ENCODE measurements at places on chromosomes 11 and 22.

GRCh38 chr22:46047841-46048595 lies 71.1 kb upstream of the WNT7B start:
- no peak for DNase-seq

GRCh38 chr11:44782478-44782877 lies 55.7 kb downstream of the TSPAN18 start:
- no peak for DNase-seq

GRCh38 chr11:41309111-41309522 lies 150.3 kb downstream of the LRRC4C start:
- no peak for DNase-seq

GRCh38 chr22:20034143-20034542 lies 13.2 kb downstream of the TANGO2 start:
- no peak for DNase-seq

DNA sequence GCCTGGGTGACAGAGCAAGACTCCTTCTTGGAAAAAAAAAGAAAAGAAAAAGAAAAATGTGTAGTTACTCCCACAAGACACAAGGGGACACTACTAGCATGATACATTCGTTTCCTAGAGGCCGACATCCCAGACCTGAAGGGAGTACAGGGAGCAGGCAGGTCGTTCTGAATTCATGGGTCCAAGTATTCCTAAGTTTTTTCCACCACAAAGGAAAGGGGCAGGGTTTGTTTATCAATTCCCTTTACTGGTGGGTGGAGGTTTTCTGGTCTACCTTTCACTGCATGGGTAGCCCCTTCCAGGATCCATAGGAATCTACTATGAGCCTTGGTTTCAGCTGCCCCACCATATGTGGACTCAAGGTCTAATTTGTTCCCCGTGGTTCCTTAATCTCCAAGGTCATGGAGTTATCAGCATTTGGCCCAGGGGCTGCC lies 11.8 kb downstream of the TIGD3 start:
- DNase-seq = no peak

GRCh38 chr11:36501236-36501635 lies 8.8 kb downstream of the TRAF6 start:
- no peak for DNase-seq

DNA sequence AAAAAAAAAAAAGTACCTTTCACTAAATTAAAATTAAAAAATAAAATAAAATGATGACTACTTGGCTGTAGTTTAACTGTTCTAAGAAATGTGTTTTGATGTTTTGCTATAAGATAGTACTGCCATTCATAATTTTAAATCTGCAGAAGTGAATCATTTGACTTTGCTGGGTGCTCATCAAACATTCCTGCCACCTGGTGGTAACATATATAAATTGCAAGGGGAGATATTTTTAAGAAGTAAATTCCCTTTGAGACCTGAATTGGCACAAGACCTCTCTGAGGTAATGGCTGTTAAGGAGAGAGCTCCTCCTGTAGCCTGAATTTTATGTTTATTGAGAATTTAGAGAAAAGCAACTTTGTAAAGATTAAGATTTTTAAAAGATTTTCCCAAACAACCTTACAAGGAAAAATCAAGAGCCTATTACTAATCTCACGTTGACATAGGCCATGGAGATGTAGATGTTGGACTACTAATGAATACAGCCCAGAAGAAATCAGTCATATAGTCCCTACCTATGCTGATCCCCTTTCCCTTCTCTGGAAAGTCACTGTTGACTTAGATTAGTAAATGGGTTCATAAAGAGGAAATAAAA lies 11.9 kb upstream of the NARS2 start:
- no peak for DNase-seq

DNA sequence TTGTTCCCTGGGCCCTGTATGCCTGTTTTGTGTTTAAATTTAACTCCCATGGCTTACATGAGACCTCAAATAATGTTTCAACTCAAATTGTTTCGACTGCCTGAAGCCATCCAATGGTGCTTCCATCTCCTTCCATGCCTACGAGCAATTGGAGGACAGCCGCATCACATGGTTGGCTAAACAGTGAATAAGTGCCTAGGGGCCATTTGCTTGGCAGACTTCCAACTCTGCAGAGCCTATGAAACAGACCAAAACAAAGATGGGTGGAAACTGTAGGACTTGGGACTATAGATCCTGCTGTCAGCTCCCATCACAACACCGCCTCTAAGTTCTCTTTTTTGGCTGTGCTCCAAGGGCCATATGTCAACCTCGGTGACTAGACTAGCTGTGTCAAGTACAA lies 84.1 kb downstream of the PARVA start:
- no peak for DNase-seq

DNA sequence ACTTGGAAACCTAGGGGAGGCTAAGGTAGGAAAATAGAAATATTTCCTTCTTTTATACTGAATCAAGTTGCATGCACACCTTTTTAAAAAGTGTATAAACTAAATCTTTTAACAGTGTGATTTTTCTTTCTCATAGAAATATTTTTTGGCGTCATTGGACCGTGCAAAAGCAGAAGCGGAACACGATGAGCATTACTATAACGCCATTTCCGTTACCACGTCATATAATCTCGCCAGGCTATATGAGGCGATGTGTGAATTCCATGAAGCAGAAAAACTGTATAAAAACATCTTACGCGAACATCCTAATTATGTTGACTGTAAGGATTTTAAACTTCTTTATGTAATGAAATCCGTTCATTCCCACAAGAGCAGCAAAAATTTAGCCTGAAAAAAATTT lies 13.4 kb downstream of the CTR9 start:
- DNase-seq = no peak

DNA sequence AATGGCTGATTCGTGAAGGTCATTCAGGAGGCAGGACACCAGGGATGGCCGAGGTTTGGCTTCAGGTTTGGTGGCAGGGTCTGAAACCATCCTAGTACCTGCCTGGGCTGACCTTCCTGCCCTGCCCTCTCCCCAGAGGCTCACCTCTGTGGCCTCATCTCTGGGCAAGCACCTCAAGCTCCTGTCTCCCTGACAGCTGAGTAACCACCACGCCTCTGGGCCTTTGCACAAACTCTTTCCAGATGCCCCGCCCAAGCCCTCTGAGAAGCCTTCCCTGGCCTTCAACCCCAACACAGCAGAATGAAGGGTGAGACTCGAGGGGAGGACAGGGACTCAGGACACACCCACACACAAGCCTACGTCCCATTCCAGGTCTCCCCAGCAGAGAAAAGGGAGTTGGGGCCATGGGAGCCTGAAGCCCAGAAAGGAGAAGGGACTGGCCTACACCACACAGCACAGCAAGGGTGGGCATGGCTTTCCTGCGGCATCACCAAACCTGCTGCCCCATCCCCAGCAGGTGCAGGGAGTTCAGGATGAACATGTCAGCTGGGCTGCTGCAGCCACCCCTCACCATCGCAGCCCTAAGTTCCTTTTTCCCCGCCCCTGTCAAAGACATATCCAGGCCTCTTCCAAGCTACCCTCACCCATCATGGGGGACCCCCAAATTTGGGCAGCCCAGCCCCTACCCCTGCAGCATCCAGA lies 2.4 kb downstream of the SHISA8 start:
- no peak for DNase-seq

DNA sequence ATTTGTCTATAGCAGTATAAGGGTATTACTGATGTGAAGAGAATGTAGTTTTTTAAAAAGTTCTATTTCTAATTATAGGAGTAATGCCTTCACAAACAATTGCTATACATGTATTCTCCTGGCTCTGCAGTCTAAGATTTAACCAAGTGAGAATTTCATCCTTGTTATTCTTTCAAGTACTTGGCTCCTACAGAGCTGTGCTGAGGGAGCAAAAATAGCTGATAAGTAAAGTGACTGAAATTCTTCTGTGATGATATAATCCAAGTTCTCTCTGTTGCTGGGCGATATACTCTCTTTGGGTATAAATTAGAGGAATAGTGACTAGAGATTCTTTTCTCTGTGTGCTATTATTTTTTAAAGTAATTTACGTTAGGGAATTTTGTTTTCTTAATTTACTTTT lies 68.0 kb downstream of the PGR start:
- DNase-seq = no peak

DNA sequence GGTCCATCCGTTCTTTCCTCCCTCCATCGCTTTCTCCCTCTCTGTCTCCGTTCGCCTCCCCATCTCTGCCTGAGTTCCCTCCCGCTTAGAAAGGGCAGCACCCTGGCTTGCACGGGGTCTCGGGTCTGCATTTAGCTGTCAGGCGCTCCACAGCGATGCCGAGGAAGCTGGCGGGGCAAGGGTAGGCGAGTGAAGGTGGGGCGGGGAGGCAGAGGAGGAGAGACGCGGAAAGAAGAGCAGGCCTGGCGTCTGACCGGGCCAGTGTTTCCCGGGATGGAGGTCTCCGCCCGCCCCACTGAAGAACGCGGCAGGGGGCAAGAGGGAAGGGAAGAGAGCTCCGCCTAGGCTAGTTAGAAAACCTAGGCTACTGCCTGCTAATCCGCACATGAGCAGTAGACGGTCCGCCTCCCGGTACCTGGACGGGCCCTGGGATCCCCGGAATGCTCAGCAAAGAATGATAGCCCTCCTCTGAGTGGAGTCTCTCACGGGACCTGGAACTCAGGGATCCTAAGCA lies 3922.5 kb upstream of the OR11H1 start:
- DNase-seq = no peak

DNA sequence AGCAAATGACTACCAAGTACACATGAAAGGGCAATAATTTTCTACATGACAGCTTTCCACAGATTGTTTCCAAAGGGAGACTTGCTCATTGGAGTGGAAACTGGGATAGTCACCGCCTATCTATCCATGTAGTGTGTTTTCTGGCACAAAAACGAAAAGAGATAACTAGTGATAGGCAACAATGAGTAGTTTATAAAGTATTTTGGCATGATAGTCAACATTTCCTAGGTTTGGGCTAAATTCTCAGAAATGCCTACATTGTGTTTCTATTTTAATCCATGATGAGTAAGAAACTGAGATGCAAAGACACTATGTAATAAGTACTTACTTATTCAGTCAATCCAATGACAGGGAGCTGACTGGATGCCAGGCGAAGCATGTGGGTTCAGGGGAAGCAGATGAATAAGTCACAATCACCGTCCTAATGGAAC lies 1129.1 kb downstream of the DLG2 start:
- no peak for DNase-seq

GRCh38 chr11:74465291-74465708 lies 2.0 kb downstream of the KCNE3 start:
- no peak for DNase-seq

GRCh38 chr11:71218789-71219499 lies 33.4 kb downstream of the SHANK2 start:
- no peak for DNase-seq

DNA sequence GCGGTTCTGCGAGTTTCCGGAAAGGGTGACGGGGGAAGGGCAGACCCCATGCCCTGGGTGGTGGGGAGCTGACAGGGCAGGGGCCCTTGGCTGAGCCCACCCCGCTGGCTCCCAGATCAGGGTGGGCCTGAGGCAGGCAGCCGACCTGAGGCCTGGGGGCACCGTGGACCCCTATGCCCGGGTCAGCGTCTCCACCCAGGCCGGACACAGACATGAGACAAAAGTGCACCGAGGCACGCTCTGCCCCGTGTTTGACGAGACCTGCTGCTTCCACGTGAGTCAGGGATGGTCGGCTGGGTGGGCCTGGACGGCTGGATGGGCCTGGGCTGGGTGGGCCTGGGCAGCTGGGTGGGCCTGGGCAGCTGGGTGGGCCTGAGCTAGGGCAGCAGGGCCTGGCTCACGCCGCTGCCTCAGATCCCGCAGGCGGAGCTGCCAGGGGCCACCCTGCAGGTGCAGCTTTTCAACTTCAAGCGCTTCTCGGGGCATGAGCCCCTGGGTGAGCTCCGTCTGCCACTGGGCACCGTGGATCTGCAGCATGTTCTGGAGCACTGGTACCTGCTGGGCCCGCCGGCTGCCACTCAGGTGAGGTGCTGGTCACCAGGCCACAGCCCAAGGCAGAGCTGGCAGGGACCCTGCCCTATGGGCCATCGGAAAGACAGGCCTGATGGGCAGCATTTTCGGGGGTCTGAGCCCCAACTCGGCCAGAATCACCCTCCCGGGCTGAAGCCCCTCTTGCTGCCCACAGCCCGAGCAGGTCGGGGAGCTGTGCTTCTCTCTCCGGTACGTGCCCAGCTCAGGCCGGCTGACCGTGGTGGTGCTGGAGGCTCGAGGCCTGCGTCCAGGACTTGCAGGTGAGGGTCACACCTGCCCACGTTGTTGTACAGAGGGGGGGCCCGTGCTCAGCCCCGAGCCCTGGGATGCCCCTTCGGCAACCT lies 1.5 kb downstream of the SYT8 start:
- no peak for DNase-seq

DNA sequence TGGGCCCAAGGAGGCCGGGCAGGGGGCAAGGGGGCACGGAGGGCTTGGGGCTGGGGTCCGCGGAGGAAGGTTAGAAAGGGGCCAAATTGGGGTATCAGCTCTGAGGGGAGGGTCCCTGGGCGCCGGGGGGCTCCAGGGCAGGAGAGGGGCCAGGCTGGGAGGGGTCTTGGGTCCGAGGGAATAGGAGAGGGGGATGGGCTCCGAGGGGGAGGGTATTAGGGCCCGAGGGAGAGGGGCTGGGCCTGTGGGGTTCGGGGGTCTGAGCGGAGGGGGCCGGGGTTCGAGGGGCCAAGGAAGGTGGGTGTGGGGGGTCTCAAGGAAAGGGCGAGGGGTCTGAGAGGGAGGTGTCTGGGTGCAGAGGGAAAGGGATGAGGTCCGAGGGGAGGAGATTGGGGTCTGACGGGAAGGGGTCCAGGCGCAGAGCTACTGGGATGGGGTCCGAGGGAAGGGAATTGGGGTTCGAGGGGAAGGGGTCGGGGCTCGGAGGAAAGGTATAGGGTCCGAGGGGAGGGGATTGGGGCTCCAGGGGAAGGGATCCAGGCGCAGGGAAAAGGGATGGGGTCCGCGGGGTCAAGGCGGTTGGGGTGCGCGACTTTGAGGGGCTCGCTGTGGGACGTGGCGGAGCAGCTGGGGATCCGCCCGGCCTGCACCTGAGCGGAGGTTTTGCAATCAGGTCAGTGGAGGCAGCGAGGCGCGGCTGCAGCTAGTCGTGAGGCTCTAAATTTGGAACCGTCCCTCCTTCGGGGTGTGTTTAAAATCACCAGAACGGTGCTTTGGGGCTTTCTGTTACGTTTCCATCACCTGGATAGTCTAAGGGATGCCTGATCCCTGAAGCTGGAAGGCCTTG lies 728 bp downstream of the CTTN start:
- no peak for DNase-seq

DNA sequence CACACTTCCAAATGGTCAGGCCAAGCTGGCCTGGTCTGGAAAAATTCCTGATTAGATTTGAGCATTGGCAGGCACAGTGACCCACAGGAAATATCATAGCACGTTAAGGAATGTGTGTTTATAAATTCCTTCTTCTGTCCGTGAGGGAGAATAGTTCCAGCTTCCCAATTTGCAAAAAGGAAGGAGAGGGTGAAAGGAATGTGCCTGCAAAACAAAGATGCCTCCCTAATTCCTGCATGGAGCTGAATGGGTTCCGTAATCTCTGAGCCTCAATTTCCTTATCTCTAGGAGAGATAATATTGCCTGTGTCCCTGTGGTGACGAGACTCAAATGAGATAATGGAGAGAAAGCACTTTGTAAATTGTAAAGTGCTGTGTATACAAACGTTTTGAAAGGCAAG lies 105.1 kb downstream of the FEZ1 start:
- DNase-seq = no peak

- no peak for DNase-seq
Observed at GRCh38 chr11:45857961-45858474, 10.7 kb downstream of the CRY2 start.

GRCh38 chr11:66850588-66851238 lies 6.2 kb upstream of the LRFN4 start:
- no peak for DNase-seq

GRCh38 chr22:48824712-48825651 lies 1002.7 kb downstream of the BRD1 start:
- no peak for DNase-seq
